ENCODE measurements at places on chromosomes 1 and 21.

DNA sequence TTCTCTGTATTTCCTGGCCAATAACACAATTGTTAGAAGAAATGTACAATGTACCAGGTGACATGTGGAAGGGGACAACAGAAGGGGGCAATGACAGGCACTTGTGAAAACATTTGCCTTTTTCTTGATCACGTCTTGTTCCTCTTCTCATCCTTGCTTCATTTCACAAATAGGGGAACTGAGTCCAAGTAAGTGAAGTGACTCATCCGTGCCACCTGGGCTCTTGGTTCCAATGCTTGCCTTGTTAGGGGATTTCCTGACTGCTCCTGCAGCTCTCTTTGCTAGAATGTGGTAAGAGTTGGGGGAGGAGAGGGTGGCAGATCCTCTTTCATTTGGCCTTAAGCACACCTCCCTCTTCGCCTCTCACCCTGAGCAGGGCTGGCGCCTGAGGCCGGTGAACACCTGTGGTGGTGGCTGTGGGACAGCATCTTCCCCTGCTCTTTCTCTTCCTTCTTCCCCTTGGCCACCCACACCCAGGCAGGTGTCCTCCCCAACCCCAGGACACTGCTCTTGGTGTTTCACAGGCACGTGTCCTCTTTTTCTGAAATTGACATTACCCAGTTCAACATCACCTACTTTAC lies 2.2 kb upstream of the RHEX start:
- no peak for DNase-seq

- DNase-seq: peak; percentile 41
These were observed 53.4 kb downstream of the TOMM20 start for GRCh38 chr1:235075048-235075776.

DNA sequence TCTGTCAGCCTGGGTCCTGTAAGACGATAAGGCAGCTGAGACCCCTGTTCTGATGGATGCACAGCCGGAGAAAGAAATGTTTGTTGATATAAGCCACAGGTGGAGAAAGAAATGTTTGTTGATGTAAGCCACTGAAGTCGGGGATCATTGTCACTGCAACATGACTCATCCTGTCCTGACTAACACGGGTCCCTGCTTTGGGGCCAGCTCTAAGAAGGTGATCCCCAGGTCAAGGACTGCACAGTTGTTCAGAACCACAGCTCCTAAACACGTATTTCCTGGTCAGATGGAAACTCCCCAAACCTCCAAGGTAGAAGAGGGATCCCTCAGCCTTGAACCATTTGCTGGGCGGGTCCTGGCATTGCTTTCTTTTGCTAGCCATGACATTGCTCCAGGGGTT lies 86.4 kb upstream of the IGSF21 start:
- DNase-seq: no peak

GRCh38 chr21:16308269-16308668 lies 578.5 kb downstream of the USP25 start:
- no peak for DNase-seq

GRCh38 chr21:21018821-21019220 lies 20.6 kb downstream of the NCAM2 start:
- no peak for DNase-seq

DNA sequence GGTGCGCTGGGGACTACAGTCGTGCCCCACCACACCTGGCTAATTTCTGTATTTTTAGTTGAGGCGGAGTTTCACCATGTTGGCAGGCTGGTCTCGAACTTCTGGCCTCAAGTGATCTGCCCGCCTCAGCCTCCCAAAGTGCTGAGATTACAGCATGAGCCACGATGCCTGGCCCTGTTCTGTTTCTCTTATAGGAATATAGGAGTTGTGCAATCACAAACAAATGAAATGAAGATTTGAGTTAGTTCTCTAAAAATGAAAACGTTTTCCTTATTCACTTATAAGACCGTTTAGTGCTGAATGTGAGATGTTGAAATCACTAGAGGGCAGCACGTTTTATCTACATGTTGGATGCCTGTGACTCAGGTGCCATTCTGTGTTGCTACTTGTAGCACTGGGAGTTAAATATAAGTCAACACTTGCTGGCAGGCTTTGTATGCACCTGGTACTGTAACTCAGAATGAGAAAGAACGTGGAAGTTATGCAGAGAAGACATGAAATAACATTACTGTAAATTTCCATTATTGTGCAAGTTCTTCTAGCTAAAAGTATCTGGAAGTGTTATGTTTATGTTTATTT lies 45.8 kb downstream of the MIGA1 start:
- no peak for DNase-seq

- DNase-seq: no peak
These were observed 121.8 kb downstream of the PLA2G4A start for GRCh38 chr1:186950547-186950946.

GRCh38 chr1:184242507-184242943 lies 144.3 kb upstream of the C1orf21 start:
- no peak for DNase-seq

- DNase-seq: no peak
These were observed 137.3 kb upstream of the USH2A start for GRCh38 chr1:216560527-216560926.

GRCh38 chr1:226110249-226111097 lies 48.0 kb downstream of the H3-3A start:
- DNase-seq: peak; percentile 65

DNA sequence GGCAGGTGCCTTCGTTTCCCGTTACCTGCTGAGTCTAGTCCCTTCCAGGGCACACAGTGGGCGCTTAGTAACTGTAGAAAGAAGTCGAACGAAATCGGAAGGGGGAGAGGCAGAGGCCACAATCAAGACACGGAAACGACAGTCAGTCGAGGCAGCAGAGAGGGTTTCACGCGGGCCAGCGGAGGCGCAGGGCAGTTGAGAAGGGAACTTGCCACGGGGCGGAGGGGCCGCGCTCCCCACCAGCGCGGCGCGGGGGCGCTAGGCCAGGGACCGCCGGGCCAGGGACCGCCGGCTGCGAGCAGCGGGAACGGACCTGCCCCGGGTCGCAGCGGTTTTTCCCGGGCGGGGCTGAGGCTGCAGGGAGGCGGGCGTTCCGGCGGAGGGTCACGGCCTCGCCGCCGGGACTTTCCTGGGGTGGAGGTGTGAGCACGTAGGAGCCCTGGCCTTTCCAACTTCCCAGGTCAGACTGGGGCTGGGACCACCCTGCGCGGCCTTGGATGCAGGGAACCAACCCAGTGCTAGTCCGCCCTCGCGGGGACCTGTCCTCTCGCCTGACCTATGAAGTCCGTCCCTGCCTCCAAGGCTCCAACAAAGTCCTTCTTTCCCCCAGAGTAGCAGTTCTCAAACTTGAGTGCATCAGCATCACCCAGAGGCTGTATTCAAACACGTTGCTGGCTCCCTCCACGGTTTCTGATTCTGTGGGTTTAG lies 150.1 kb upstream of the FGGY start:
- no peak for DNase-seq

GRCh38 chr1:96558635-96559034 lies 162.9 kb upstream of the PTBP2 start:
- no peak for DNase-seq

GRCh38 chr21:34296878-34297277 lies 66.9 kb upstream of the KCNE2 start:
- DNase-seq: no peak

GRCh38 chr1:159009704-159010361 lies at the start of gene IFI16:
Gene IFI16, plus strand, starts transcription at chr1:159009907. Its CDS starts 4,774 bp downstream, at chr1:159014681.
- no peak for DNase-seq

DNA sequence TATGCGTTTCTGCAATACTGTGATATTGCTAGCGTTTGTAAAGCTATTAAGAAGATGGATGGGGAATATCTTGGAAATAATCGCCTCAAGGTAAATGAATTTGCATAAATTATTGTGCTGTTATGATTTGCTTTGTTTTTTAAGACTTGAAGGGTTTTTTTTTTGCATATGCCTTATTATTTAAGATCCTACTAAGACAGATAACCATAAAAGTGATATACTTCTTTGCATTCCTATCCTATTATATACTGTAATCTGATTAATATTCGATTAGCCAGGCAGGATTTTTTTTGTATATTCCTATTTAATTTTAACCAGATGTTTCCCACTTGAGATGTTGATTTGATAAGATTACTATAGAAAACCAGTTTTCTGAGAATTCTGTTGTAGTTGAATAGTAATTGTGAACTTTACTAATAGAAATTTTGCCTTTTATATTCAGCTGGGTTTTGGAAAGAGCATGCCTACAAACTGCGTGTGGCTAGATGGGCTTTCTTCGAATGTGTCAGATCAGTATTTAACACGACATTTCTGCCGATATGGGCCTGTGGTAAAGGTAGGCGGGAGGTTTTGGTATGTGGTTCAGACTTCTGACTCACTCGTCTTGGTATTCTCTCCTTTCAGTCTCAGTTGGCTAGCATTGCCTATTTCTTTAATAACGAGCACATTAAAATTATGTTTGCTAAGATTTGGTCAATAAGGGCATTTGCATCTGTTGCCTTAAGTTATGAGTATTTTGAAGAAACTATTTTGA lies 56.8 kb downstream of the ZBTB17 start:
- no peak for DNase-seq

GRCh38 chr1:71693581-71693980 lies 588.8 kb downstream of the NEGR1 start:
- no peak for DNase-seq

DNA sequence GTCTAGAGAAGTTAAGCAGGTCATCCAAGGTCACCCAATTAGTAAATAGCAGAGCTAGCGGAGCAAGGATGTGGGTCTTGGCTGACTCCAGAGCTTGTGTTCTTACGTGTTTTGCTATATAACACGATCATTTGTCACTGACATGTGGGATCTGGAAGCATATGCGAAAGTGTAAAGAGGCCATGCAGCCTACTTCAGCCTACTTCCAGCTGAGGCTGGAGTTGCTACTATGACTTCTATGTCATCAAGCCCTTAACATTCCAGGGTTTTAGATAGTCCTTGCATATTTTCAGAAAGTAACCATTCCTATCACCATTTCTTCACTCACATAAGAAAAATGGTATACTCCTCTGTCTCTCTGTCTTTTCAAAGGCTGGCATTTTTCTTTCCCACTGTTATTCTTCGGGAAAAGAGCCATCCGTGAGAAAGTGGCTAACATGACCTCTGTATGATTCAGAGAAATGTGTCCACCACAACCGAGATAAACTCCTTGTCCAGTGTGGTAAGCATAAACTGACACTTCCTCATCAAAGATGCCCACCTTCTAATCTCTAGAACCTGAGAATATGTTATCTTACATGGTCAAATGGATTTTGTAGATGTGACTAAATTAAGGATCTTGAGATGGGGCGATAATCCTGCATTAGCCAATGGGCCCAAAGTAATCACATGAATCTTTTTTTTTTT lies 24.0 kb upstream of the ABL2 start:
- DNase-seq: no peak

GRCh38 chr1:71438626-71439025 lies 357.8 kb upstream of the ZRANB2 start:
- no peak for DNase-seq

- DNase-seq: no peak
These were observed 318.4 kb downstream of the RPS6KC1 start for GRCh38 chr1:213369465-213369864.

DNA sequence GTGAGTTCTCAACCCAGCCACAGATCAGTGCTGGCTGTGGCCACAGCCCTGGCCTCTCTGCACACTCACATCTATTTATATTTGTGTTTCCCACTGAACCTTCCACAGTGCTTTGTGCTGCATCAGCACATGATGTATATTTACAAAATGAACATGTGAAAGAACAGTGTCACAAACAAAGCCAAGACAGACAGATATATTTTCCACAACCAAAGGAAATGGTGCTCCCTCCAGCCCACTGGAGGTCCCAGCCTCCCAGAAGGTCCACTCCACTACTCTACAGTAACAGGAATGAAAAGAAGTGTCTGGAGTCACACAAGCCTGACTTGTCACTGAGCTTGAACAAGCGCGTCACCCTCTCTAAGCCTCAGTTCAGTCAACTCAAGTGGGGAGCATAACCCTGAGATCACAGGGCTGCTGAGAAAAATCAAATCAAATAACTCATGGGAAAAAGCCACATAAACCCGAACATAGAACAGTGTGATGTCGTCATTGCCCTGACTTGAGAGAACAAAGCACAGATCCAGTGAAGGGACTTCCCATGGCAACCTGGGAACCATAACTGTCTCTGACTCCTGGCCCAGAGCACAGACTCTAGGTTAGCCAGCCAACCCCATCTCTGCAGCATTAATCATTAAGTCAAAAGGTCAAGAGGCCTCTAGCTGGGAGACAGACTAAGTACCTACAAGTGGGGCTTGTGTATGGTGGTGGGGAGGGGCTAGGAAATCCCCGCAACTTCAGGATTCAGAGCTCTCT lies 121.2 kb downstream of the TRABD2B start:
- peak; percentile 45 for DNase-seq

DNA sequence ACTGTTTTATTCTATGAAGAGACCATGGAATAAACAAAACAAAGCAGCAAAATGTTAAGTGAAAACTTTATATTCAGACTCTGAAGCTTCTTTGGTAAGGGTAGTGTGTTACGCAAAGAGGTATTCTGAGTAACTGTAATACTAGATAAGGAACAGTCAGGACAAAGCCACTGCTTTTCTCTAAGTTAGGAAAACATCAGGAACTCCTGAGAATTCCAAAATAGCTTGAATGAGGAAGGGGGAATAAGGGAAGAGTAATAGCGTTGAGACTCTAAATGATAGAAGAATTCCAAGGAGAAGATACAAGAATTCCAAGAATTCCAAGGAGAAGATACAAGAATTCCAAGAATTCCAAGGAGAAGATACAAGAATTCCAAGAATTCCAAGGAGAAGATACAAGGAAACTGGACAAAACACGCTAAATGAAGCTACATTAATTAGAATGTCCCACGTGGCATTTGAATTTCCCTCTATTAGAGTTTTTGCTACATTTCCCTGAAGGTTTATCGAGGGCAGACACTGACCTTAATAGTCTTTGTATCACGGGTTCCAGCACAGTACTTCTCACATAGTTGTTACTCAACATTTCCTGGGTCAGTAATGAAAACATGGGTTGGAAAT lies 71.5 kb downstream of the SMYD3 start:
- no peak for DNase-seq

GRCh38 chr1:20184481-20184900 lies 1.4 kb upstream of the UBXN10 start:
- DNase-seq: no peak

GRCh38 chr1:36349839-36350238 lies 26.4 kb upstream of the EVA1B start:
- DNase-seq: no peak

DNA sequence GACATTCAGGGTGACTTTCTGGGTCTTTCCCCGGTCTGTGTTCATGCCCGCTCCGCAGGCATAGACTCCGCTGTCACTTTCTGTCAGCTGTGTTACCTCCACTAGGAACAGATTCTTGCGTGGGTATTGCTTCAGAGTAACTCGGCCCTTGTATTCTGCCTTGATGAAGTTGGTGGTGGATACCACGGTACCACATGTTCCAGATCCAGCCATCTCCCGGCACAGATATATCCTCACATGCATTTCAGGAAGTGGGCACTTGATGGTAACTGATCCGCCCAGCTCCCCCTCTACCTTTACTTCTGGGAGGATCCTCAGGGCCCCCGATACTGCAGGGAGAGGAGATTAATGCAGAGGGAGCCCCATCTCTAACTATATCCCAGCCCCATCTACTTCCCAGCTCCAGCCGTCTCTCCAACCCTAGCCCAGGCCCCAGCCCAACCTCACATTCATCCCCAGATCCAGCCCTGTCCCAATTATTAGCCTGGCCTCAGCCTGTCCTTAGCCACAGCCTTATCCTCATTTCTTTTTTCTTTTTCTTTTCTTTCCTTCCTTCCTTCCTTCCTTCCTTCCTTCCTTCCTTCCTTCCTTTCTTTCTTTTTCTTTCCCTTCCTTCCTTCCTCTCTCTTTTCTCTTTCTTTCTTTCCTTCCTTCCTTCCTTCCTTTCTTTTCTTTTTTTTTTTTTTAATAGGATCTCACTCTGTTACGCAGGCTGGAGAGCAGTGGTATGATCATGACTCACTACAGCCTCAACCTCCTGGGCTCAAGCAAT lies 7.8 kb downstream of the FCMR start:
- DNase-seq: no peak

All from NCI-H1092 (cell line).